Fibroblast of skin of right quadriceps (primary cell): ENCODE measurements at places on chromosomes 16 and 17.

DNA sequence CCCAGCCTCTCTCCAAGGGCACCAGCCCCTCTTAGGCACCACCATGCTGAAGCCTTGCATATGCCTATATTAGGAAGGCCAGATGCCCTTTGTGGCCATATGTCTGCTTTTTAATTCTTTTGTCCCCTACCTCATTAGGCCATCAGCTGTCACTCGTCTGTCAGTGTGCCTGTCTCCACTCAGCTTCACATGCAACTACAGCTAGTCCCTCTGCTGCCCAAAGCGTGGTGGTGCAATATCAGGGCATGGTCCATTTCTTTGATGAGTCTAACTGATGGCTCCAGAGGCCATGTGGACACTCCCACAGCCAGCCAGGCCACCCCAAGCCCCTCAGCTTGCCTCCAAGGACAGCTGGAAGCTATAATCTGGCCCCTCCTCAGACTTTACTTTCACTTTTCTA lies 36.3 kb downstream of the MYO18A start:
- DNase-seq: no peak

DNA sequence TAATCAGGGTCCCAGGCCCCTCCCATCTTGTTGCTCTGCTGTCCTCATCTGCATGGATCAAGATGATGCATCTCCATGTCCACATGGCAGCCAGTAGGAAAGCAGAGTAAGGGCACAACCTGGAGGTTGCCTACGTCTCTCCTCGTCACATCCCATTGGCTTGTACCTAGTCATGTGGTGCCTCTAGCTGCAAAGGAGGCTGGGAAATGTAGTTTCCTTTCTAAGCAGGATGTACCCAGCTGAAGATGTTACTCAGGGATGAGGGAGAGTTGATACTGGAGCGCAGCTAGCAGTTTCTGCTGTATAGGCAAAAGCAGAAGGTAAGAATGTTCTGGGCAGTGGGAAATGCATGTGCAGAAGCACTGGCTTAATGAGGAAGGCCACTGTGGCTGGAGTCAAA lies 20.8 kb downstream of the ABCC1 start:
- DNase-seq: no peak

GRCh38 chr16:53672461-53672860 lies 31.2 kb downstream of the RPGRIP1L start:
- no peak for DNase-seq

- no peak for DNase-seq
These were observed 21.7 kb downstream of the SPHK1 start for GRCh38 chr17:76405967-76406647.

DNA sequence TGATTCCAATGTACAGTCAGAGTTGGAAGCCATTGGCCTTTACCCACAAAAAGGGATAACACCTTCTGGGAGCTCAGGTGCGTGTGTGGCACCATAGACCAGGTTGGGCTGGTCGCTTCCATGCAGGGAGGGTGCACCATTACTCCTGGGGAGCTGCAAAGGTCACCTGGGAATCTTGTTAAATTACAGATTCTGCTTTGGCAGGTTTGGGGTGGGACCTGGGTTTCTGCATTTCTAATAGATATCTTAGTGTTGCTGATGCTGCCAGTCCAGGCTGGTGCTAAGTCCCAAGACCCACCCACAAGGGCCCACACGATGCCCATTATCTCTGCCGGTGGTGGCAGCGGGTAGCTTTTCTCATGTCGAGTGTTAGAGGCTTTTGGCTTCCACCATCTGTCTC lies 148.3 kb upstream of the CACNG5 start:
- no peak for DNase-seq

- DNase-seq: no peak
These were observed 1.8 kb upstream of the MIF4GD start for GRCh38 chr17:75272848-75273184.

DNA sequence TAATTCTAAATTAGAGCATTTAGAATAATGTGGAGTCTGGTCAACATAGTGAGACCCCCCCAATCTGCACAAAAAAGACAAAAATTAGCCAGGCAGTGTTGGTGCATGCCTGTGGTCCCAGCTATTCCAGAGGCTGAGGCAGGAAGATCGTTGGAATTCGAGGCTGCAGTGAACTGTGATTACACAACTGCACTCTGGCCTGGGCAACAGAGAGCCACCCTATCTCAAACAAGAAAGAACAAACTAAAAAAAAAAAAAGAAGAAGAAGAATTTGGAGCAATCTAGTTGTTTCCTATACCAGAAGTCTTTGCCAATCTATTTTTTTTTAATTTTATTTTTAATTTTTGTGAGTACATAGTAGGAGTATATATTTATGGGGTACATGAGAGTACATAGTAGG lies 6.0 kb downstream of the CETP start:
- DNase-seq: no peak

DNA sequence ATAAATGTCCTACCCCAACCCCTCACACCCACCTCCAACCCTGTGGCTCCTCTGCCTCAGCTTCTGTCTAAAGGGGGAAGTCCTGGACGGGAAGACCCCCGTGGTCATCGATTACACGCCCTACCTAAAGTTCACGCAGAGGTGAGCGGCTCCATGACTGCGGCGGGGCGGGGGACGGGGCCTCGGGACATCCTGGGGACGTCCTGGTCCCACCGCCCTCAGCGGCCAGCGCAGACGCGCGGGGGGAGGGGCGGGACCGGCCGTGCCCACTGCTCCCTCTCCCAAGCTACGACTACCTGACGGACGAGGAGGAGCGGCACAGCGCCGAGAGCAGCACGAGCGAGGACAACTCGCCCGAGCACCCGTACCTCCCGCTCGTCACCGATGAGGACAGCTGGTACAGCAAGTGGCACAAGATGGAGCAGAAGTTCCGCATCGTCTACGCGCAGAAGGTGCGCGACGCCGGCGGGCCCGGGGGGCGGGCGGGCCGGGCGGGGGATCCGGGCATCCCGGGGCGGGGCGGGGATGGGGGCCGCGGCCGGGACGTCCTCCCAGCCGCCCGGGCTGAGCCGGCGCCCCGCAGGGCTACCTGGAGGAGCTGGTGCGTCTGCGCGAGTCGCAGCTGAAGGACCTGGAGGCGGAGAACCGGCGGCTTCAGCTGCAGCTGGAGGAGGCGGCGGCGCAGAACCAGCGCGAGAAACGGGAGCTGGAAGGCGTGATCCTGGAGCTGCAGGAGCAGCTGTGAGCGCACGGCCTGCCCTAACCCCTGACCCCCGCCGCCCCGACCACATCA lies 6.7 kb downstream of the RUNDC3A start:
- DNase-seq: no peak

GRCh38 chr16:47034455-47034854 lies 61.0 kb upstream of the DNAJA2 start:
- DNase-seq: no peak

DNA sequence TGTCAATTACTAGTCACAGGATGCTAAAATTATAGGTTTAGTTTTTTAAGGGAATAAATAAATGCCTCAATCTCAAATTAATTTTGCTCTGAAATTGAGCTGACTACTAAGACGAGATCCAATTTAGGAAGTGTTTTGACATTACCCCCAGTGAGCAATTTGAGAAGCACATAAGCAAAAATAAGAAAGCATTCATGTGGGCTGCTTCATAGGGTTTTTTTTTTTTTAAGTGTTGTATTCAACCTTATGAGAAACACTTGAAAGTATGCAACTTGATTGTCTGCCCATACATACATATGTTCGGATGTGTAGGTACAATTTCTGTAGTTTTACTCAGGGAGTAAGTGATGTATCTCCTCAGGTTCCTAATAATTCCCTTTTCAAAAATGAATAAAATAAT lies 77.6 kb downstream of the PRKCA start:
- peak; percentile 51 for DNase-seq

- no peak for DNase-seq
These were observed 8.8 kb downstream of the CMTM2 start for GRCh38 chr16:66587881-66588600.

GRCh38 chr17:44338702-44339101 lies 6.4 kb upstream of the GRN start:
- no peak for DNase-seq

- peak; percentile 78 for DNase-seq
These were observed 260.4 kb downstream of the CEP112 start for GRCh38 chr17:65931246-65932149.
